ENCODE measurements at places on chromosomes 11 and 22.

GRCh38 chr22:37544955-37545702, 15.2 kb upstream of the CDC42EP1 start:
- DNase-seq, result no peak

- DNase-seq, result peak; percentile 16
Measured at GRCh38 chr11:80937842-80938241, 1497.0 kb upstream of the TENM4 start.

GRCh38 chr11:60700689-60701468, 1.5 kb downstream of the MS4A8 start:
- no peak for DNase-seq

DNA sequence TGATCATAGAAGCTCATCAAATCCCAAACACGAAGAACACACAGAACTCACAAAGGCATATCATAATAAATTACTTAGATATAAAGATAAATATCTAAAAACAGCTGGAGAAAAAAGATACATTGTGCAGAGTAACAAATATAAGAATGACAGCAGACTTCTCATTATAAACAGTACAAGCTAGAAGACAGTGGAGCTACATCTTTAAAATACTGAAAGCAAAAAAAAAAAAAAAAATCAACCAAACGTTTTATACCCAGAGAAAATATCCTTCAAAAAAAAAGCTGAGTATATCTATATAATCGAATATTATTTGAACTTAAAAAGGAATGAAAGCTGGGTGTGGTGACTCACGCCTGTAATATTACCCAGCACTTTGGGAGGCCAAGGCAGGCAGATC, 90.0 kb downstream of the SBF2 start:
- no peak for DNase-seq

GRCh38 chr11:80365076-80365725, 924.4 kb upstream of the TENM4 start:
- no peak for DNase-seq

DNA sequence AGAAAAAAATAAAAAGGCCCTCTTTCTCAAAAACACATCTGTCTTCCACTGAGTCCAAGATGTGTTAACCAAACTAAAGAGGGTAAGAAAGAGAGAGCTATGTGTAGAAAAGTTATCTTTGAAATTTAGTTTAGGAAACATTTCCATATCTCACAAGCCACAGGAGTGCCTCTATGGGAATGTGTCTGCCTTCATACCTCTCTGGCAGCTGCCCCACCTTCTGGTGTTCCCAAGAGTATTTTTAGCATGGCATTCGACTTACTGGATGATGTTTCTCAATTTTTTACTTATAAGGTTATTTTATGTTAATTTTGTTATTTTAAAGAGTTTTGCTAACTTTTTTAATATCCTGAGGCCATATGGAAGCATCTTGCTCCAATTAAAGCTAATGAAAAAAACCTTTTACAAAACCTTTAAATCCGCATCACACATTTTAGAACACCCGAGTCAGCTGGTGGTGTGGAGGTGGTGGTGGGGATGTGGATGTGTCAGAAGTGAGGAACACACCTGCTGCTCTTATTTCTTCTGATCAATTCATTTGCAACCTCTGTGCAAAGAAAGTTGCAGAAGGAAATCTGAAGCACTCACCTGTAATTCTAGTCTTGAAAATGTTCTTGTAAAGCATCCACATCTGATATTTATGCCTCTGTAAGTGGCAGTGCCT, 112.2 kb downstream of the NCAM1 start:
- no peak for DNase-seq

DNA sequence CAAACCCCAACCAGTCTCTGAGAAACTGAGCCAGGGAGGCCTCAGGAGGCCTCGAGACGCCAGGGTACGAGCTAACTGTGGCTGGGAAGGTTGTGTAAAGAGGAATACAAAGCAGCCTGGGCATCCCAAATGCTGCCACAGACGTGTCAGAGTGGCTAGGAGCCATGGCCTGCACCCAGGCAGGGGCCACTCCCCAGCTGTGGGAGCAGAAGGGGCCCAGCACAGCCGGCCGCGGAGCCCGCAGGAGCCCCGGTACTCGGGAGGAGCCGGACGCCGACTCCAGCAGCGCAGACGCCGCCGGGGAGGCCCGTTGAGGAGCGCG, 349.8 kb upstream of the B3GAT1 start:
- no peak for DNase-seq
